ENCODE measurements at places on chromosomes 1 and 21.
A peak's percentile ranks its signal among the peaks of the same experiment; 100 is the strongest.

DNA sequence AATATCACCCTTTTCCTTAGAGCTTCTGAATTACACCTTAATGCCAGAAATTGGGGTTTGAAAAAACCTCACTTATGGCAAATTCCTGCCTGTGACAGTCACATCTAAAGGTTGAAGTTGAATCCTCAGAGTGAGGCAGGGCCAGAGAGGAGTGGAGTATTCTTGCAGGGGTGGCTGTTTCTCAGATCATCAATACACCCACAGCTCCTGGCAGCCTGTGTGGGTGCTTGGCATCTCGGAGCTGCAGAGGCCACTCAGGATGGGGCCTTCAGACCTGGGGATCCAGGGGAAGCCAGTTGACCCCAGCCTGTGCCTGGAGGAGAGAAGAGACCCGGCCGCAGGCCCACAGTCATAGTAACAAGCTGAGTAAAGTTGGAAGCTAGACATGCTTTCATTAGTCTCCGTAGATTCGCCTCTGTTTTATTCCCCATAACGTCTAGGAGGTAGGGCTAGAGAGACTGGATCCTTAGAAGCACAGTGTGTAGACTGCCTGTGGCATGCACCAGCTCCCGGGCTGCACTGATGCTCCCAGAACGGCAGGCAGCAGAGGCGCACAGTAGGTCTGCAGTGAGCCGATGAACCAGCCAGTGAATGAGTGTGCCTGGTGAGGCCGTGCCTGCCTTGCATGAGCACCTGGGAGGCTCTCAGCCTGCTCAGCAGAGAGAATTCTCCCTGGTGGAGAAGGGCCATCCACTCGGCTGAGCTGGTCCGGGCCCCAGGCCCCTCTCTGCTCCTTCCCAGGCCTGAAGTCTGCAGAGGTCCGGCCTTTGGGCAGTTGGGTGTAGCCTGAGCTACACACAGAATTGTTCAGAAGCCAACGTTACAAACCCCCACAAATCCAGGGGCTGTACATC lies 42.9 kb downstream of the TFF3 start:
- DNase-seq, result no peak

DNA sequence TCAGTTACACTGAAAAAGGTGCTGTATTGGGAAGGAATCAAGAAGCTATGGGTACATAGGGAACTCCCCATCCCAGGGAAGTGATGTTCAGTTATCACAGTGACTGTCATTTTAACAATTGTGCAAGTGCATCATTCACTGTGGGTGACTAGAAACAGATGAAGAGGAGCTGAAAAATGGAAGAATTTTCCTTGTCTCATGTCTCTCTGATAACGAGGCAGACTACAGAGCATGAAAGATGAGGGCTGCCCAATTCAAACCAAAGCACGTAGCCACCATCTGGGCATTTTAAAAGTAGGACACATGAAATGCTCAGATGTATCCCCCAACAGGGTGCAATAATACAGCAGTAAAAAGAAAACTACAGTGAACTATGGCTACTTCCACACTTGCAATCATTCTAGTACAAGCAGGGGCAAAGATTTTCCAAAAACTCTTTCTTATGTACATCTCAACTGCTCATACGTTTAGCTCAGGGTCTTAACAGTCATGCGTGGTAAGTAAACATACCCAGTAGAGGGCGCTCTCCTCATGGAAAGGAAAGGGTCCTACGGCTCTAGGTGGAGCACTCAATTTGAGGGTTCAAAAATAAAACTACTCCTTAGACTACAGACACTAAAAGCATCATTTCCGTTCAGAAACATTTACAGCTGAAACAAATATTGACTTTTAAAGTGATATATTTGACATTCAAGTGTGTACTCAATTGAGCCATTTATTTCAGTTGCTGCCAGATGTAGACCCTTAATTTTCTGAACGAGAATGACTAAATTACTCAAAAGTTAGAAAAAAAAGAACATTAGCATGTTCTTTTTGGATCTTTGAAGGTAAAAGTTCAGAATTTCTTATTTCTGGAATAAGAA lies 143.2 kb downstream of the KCTD3 start:
- DNase-seq, result peak; percentile 43

DNA sequence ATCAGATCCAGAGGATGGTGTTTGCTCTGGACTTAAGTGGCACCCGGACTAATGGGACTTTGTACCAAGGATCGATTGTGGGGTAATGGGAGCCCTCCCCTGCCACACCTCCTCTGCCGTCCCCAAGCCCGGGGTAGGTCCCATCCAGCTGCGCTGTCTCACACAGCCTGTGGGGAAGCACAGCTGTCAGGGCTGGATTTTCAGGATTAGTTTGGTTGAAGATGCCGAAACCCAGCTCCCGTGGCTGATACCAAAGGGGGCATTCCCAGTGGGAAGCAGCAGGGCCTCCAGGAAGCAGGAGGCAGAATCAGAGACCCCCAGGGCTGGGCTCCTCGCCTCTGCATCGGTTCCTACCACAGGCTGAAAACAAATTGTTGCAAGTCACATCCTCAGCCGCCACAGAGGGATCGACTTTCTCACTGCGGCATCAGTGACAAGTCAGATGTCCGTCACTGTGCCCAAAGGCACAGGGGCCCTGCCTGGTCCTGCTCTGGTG lies 59.7 kb downstream of the MATN1 start:
- no peak for DNase-seq

DNA sequence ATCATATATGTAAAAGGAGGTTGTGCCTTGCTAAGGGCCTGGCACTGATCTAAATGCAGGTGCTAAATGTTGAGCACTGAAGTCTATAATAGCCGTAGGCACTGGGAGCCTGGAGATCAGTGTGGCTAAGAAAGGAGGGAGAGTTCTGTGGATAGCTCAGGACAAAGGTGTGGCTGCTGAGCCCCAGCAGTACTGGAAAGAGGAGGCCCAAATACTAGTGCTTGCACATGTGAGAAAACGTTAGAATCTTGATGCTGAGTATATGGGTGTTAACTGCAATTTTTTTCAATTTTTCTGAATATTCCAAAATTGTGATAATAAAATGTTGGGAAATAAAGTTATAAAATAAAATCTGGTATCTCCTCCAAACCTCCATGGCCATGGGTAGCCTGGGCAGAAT lies 62.5 kb upstream of the PTGFRN start:
- no peak for DNase-seq

DNA sequence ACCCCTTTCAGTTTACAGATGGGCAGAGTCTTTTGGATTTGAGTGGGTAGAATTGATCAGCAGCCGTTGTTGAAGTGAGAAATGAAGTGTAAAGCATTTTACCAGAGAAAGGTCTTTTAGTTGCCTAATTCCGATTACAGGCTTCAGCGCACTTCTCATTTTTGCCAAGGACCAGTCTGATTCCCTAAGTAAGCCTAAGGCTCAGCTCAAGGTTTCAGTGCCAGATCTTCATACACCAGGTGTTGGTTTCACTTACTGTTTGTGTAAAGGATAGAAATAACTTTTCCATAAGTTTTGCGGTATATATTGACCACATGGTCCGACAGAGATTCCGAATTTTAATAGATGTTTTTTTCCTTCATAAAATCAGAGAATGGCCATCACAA lies 83.9 kb upstream of the BMP8A start:
- no peak for DNase-seq

GRCh38 chr1:4221107-4221506 lies 321.0 kb upstream of the C1orf174 start:
- DNase-seq, result no peak
